Stimulated activated CD4-positive, alpha-beta T cell treated with anti-CD3 and anti-CD28 coated beads, Interleukin-1b, Interleukin-23, amount 100 ng/mL, for 1 hour (primary cell): ENCODE measurements at places on chromosomes 5 and 9.

DNA sequence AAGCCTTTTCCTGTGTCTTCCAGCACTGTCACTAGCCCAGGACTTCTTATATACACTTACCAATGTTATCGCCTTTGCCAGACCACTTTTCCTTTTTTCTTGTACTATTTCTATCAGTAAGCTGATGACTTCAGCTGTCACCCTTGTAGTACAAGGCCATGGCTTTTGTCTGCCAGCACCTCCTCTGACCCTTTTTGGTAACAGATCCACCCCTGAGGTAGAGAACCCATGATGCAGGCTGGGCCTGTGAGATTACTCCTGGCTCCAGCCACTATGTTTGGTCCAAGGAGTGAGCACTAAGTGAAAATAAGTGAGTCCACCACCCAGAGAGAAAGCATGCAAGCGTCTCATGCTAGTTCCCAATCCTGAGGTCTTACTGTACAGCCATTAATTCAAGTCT lies 406.7 kb downstream of the MLLT3 start:
- DNase-seq, result no peak

- DNase-seq, result no peak
Observed at GRCh38 chr5:76025069-76025468, 58.1 kb upstream of the SV2C start.

DNA sequence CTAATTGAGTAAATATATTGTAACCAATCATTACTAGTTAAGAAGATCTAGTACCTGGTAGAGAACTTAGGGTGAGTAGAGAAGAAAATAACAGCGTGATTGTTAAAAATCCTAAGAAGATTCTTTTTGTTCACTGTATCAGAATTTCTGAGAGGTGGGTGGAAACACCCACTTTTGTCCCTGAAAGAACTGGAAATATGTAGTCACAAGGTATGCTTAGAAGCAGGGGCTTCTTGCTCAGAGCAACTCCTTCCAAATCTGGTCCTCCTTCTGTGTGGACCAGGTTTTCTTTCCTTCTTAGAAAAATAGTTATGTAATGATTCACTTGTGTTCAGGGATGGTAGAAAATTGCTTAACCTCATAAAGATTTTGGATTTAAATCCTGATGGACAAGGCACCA lies 11.9 kb upstream of the TOMM5 start:
- DNase-seq, result no peak

DNA sequence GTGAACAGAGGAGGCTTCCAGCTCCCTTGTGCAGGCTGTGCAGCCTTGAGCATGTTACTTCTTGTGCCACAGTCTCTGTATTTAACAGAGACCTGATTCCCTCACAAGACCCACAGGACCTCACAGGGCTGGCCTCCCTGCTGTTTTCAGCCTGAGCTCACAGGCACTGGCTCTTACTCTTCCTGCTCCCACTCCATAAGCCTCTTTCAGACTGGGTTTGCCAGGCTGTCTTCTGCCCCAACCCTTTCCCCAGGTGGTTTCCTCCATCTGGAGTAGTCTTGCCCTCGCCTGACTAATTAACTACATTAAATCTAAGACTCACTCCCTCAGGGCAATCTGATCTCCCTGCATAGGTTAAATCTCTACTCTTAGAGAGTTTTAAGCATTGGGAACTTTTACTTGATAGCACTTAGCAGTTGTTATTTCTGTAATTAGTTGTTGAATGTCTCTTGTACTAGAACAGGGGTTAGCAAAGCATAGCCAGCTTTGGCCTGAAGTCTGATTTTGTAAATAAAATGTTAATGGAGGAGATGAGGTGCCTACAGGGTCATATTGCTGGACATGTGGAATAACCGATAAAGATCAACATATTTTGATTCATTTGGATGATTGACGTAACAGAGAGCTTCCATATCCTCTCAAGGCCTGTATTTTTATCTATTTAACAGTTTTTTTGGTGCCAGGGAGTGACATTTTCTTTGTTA lies 28.6 kb upstream of the SPATA31E1 start:
- DNase-seq, result no peak

DNA sequence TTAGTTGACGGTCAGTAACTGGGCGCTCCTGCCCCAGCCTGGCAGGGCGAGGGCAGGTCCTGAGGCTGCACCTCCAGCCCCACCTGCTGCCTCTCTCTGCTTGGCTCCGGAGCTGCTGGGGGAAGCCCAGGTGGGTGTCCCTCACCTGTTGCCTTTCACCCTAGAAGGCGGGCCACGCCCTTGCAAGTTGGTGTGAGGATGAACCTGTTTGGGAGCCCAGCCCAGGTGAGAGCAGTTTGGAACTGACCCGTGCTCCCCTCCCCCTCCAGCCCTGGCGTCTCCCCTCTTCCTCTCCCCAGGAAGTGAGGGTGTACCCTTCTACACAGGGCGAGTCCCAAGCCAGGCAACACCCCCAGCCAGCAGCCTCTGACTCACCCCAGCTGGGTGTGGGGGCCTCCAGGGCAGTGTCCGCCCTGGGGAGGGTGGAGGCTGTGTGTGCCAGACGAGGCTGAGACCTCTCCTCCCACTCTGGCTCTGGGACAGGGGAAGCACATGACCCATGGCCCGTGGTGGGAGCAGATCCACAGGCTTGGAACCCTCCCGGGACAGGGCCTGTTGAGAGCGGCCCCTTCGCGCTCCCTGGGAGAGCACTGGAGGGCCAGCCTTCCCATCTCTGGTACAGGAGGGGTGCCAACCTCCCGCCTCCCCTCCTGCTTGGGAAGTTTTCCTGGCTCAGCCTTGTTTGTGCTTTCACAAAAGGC lies 10.4 kb downstream of the LRRC8A start:
- DNase-seq, result no peak

GRCh38 chr5:53873235-53873634 lies 312.8 kb downstream of the NDUFS4 start:
- DNase-seq, result no peak

- DNase-seq, result no peak
Observed at GRCh38 chr5:29930316-29930715, 1263.2 kb upstream of the CDH6 start.

DNA sequence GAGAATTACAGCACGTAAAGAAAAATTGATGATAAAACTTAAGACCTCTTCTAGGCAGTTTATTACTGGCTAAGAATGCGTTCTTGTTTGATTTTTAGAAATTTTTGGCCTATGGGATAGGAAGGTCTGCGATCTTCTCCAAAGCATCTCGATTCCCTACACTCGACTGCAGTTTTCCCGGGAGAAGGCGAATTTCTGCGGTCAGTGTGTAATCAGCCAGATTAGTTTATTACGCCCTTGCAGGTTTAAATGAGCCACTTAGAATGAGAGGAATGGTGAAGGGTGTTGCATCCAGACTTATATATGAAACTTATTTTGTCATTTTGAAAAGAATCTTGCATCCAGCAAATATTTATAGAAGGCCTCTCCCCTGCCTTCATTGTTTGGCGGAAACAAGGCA lies 1.2 kb downstream of the MTAP start:
- no peak for DNase-seq
